Renal cortical epithelial cell (primary cell): ENCODE measurements at places on chromosomes 11 and 22. TPM values are rescaled to one million over a fixed set of nuclear protein-coding genes. Genes with fewer than 3 reads are reported as not detected.

The SLC35E4 gene
- total RNA-seq: 7.8 and 7.9 TPM in 2 replicates

The OR51B5 gene
- total RNA-seq: 0.15 TPM in 1 of 2 replicates, not detected in the other

The CRACR2B gene
- total RNA-seq: 3.7 and 6.4 TPM in 2 replicates

The ZNF143 gene
- total RNA-seq: 25.5 and 40.0 TPM in 2 replicates

The ZC3H12C gene
- 24.1 and 25.9 TPM in 2 replicates for total RNA-seq

The OR8A1 gene
- not detected in 2 replicates for total RNA-seq
